ENCODE measurements at places on chromosomes 7 and 10.

DNA sequence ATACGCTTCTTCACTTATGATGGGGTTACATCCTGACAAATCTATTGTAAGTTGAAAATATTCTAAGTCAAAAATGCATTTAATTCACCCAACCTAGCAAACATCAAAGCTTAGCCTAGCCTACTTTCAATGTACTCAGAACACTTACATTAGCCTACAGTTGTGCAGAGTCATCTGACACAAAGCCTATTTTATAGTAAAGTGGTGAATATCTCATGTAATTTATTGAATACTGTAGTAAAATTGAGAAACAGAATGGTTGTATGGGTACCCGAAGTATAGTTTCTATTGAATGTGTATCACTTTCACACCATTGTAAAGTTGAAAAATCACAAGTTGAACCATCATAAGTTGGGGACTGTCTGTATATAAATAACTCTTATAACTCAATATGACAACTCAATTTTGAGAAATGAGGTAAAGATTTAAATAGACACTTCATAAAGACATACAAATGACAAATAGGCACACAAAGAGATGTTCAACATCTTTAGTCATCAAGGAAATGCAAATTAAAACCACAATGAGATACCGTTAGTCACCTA is 73.9 kb downstream of the C10orf90 start:
- no peak for DNase-seq

GRCh38 chr7:63113713-63114285 is 884.9 kb upstream of the ZNF722 start:
- no peak for DNase-seq

- no peak for DNase-seq
Observed at GRCh38 chr10:48505394-48506112, 99.3 kb downstream of the ARHGAP22 start.

GRCh38 chr7:66707825-66708224 is 32.7 kb upstream of the RABGEF1 start:
- DNase-seq = no peak

GRCh38 chr10:63265222-63265617 is 132.1 kb downstream of the NRBF2 start:
- DNase-seq = no peak

DNA sequence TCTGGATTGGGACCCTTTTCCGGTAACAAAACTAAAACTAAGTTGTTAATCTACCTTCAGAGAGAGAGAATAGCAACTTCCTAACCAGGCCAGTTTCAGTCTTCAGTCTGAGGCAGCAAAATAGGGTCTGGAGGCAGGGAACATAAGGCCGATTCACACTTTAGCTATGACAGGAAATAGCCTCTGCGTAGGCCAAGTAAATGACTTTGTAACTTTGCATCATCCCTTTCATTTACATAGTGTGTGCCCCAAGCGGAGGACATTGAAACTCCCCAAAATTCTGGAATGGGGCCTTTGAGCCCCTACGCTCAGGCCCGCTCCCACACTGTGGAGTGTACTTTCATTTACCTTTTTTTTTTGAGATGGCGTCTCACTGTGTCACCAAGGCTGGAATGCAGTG is 1.7 kb upstream of the UPP1 start:
- DNase-seq = no peak

DNA sequence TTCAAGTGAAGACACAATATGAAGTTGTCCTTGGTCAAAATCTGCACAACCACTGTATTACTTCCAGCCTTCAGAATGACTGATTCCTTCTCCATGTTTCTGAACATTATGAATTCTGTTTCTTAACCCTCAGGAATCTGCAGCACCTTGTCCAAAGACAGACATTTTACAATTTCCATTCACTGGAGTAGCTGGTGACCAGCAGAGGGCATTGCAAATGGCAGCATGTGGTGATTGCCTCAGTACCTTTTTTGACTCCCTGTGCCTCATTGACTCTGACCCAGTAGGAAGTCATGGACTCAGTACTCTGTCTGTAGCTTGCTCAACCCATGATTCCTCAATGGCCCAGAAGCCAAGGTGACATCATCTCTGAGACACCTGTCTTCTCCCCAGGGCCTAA is 879 bp upstream of the VPS41 start:
- no peak for DNase-seq

DNA sequence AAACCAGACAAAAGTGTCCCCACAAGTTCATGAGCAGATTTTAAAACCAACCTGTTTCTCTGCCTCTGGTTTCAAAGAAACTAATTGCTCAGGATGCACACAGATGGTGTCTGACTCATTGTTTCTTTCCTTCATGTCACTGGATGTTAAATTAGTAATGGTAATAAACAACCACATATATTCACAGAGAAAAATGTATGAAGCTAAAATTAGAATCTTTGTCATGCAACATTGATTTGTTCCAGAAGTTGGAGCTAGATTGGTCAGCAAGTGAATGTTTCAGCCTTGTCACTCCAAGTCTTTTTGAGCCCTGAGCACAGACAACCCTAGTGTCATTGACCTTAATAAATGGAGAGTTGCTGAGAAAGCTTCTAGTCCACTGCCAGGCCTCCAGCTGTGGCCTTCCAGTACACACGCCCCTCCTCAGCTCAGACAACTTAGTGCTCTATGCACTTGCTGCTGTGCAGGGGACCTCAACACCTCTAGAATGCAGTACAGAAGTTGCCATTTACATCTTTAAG is 175.9 kb downstream of the CCDC71L start:
- DNase-seq = no peak

GRCh38 chr7:83930262-83930661 is 264.3 kb downstream of the SEMA3A start:
- DNase-seq = no peak

Data from cortex of kidney (tissue), 1 donor.